ENCODE measurements at places on chromosomes 12 and 14.

DNA sequence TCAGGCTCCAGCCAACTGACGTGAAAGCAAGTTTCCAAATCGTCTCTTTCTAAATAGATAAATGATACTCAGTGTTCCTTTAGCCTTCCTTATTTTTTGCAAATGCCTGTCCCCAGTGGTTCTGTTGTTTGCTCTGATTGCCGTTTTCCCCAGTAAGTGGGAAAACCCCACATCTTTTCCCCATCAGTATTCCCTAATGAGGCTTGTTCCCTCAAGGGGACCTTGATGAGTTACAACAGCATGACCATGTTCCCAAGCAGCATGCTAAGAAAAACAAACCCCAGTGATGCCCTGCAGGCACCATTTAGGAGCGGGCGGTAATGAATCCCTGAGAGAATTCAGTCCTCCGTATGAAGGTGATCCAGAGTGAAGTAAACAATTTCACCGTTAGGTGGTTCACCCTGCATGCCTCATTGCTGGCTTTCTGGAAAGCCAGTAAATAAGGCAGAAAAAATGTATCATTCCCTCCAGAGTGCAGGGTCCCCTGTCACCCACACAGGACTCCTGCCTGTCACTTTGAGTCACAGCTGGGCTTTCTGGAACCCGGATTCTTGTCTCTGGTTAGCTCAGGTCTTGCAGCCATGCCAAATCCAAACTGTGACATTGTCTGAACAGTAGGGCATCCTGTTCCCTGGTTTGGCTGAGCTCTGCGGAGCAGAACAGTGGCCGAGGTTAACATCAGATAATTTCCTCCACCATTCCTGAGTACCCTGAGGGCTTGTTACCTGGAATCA lies 222.6 kb downstream of the RGS6 start:
- DNase-seq: no peak

GRCh38 chr14:99265571-99265970 lies 6.4 kb downstream of the BCL11B start:
- DNase-seq: no peak

GRCh38 chr12:92294676-92295440 lies 149.2 kb upstream of the BTG1 start:
- no peak for DNase-seq

GRCh38 chr12:65189028-65189718 lies 19.8 kb downstream of the LEMD3 start:
- DNase-seq: no peak

DNA sequence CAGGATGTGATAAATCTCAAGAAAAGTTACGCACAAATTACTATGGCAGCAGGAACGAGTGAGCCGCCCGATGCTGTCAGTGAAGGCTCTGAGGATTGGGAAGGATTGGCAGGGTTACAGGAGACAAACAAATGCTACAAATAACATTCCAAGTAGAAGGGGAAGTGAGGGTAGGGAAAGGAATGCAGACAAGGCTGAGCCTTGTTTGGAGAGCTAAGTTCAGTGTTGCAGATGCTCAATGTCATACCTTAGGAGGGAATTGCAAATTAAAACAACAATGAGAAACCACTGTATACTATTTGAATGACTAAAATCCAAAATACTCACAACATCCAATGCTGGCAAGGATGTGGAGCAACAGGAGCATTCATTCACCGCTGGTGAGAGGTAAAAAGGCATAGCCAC lies 1.3 kb downstream of the CLEC9A start:
- DNase-seq: peak; percentile 67

DNA sequence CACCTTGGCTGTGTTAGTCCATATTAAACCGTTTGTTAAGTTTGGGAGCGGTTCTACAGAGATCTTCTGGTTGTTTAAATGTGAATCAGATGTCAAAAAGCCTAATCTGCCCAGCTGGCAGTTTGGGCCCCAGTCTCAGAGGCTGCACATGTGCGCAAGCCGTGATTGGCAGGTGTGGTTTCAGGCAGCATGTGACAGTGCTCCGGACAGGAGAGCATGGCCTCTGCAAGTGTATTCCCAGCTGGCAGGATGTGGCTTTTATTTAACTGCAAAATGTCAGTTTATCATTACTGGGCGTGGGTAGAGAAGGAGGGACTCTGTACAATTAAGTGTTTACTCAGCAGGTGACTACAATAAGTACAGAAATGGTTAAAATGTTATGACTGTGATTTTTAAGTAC lies 77.5 kb downstream of the PELI2 start:
- DNase-seq: no peak

DNA sequence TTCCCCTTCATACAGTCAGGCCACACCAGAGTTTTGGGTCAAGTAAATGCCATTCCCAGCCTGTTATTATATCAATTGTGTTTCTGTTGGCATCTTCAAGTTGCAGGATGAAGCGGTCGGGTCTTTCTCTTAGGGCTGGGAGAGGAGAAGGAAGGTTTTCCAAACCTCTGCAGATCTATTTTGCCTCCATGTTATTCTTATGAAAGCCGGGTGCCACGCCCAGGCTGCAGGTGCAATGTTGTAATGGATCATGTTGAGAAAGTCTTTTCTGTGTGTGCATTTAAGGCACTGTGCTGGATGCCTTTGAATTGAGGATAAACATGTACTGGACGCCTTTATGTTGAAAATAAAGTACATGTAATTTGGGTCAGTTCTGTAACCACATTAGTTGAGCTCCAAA lies 164.4 kb upstream of the HIF1A start:
- no peak for DNase-seq

DNA sequence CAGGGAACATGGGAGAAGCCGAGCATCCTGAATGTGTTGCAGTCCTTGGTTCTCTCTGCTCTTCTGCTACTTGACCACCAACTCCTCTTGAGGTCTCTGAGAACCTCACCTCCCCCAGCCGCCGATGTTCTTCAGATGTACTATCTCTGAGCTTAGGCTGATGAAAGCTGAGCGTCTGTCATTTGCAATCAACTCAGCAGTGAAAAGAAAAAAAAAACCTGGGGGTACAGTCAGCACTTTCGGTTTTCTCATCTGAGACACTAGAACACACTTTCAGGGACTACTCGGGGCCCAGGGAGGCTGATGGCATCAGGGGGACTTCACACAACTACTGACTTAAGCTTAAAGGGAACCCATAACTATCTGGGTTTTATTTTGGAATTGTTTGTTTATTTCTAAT lies 9.6 kb upstream of the FLVCR2 start:
- DNase-seq: no peak

GRCh38 chr12:125329239-125330102 lies 264.2 kb downstream of the AACS start:
- peak; percentile 77 for DNase-seq

GRCh38 chr14:52355016-52355431 lies 40.9 kb downstream of the PTGER2 start:
- DNase-seq: no peak

DNA sequence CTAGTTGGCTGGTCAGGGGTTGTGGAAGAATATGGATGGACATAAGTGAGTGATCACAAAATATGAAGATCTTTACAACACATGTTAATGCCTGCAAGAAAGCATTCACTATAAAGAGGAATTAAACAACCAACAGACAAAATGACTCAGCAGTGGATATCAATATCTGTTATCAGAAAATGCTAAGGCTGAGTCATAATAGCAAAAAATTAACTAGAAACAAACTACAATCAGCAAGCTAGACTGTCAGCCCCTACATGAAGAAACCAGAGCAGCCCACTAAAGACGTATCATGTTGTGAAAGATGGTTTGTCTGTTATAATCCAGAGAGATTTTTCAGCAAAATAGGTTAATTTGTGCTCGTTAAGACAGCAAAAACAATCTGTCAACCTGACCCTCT lies 472.9 kb downstream of the NELL2 start:
- no peak for DNase-seq

DNA sequence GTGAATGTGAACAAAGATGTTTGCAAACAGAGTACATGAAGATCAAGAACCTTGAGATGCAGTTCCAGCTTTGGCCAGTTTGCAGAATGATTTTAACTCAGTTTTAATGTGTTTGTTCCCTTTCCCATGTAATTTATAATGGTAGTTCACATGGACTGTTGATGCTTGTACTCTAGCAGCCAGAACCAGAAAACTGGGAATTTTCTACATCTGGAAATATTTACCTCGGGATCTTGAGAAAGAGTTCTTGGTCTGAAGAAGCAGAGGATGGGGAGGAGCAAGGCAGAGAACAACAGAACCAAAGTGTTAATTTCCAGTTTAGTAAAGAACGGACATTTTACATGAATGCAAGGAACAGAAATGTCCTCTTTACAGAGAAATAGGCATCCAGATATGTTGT lies 37.0 kb upstream of the PMCH start:
- no peak for DNase-seq

- no peak for DNase-seq
These were observed 267.1 kb upstream of the RGS6 start for GRCh38 chr14:71665157-71665556.

DNA sequence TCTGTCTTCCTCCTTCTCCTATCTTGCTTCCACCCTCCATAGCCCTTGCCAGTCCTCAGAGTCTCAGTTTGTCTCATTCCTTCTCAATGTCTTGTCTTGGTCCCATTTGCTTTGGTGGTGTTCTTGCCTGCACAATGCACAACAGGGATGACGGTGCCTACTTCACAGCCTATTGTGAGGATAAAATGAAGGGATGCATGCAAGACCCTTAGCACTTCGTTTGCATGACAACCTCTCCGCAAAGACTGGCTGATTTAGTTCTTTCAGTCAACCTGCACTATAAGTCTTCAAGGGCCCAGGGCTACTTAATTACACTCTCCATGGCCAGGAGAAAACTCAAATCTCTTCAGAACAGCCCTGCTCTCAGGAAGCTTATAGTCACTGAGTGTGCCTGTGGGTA lies 8.5 kb downstream of the SELPLG start:
- peak; percentile 42 for DNase-seq

DNA sequence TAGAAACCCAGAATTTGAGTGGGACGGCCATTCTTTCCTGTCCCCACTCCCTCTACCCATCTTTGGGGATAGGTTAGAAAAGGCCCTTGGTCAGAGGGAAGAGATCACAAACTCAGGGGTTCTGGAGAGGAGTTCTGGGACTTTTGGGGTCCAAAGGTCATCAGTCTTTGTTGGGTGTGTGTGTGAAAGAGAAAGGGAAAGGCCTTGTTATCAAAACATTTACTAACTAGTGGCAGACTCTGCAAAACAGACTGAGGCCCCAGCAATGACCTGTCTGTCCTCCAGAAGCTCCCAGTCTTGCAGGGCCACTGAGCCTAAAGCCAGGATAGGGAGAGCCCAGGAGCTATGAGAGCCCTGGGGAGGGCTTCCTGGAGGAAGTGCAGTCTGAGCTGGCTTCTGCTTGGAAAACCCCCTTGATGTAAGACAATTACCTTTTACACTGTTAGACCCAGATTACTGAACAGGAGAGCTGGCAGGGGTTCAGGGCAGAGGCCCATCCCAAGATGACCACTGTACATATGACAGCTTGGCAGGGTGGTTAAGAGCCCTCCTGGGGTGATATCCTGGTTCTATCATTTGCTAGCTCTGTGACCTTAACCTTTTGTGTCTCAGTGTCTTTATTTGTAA lies 429.1 kb upstream of the CCDC196 start:
- DNase-seq: no peak

- no peak for DNase-seq
These were observed 33.4 kb downstream of the PKP2 start for GRCh38 chr12:32863128-32863527.

GRCh38 chr12:98182821-98183220 lies 332.6 kb upstream of the TMPO start:
- DNase-seq: no peak

DNA sequence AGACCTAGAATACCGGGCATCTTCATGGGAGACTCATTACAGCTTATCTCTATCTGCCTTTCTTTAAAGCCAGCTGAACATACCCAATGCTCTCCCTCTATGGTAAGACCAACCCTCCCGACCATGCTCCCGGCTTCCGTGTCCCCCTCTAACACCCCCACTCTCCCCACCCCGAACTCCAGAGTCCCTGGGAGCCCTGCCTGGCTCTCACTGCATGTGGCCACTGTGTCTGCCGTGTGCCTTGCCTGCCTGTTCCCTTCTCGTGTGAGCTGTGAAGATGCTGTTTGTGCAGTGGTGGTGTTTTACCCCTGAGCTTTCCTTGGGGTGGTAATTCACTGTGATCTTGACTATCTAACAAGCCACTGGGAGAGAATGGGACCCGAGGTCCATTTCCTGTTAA lies 146.4 kb upstream of the FKBP4 start:
- DNase-seq: no peak

DNA sequence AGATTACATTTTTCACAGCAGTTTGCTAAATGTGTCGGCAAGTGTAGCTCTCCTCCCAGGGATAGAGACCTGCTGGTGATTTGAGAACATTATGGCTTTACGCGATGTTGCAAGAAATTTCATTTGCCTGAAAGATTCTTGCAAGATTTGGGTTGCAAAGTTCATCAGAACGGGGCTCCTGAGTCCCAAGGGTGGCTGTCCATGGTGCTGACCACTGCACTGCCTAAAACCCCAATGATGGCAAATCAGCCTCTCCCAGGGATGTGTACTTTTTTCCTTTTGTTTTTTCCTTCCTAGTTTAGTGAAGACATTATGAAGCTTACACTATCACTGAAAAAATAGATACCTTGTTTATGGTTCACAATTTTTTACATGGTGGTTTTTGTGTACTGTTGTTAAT lies 85.4 kb downstream of the WSCD2 start:
- peak; percentile 80 for DNase-seq

GRCh38 chr12:117441751-117442150 lies 80.3 kb upstream of the NOS1 start:
- peak; percentile 31 for DNase-seq

DNA sequence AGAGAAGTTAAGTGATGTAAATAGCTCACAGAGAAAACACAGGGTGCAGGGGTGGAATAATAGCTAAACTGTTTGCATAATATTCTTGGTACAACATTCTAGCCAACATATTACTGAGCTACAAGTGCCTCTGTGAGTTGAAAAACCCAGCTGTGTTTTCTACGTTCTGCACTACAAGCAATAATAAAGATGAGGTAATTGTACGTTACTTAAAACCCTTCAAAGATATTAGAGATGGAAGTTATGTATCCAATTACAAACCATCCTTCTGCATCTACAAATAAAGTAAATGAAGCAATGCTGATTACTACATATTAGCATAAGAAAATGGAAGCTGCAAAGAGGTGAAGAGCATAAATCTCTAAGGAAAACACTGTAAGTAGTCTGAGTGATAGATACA lies 271.4 kb downstream of the SSPN start:
- DNase-seq: no peak

GRCh38 chr14:89654998-89655397 lies 238.0 kb upstream of the FOXN3 start:
- no peak for DNase-seq

DNA sequence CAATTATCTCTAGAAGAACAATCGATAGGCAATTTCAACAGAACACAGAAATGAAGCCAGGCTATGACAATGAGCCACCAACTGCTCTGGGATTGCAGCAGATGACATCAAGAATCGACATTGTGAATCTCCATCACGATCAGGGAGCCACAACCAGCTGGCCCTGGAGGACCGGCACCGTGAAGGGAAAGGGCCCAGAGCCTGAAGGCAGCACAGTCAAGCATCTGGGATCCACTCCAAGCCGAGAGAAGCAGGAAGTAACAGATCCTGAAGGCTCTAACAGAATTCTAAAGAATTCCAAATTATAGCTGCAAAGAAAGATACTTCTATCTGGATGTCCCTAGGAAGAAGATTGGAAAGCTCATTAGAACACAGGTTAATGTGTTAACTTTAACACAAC lies 61.0 kb downstream of the LRRC74A start:
- DNase-seq: no peak

Data from GM23338 (cell line).